KG1 (cell line): ENCODE measurements at places on chromosomes 12 and 14.

- DNase-seq: peak; percentile 58
Measured at GRCh38 chr14:60151715-60152114, 13.5 kb downstream of the DHRS7 start.

GRCh38 chr14:50262865-50263264 is 31.5 kb upstream of the SOS2 start:
- DNase-seq: no peak

- no peak for DNase-seq
Measured at GRCh38 chr12:103858953-103859601, 18.0 kb upstream of the NT5DC3 start.

- peak; percentile 88 for DNase-seq
Measured at GRCh38 chr14:31207287-31207754, 272 bp downstream of the HECTD1 start.

GRCh38 chr14:79150226-79150625 is 980.1 kb downstream of the NRXN3 start:
- DNase-seq: no peak

GRCh38 chr12:107402041-107403022 is 283.3 kb upstream of the PWP1 start:
- no peak for DNase-seq

DNA sequence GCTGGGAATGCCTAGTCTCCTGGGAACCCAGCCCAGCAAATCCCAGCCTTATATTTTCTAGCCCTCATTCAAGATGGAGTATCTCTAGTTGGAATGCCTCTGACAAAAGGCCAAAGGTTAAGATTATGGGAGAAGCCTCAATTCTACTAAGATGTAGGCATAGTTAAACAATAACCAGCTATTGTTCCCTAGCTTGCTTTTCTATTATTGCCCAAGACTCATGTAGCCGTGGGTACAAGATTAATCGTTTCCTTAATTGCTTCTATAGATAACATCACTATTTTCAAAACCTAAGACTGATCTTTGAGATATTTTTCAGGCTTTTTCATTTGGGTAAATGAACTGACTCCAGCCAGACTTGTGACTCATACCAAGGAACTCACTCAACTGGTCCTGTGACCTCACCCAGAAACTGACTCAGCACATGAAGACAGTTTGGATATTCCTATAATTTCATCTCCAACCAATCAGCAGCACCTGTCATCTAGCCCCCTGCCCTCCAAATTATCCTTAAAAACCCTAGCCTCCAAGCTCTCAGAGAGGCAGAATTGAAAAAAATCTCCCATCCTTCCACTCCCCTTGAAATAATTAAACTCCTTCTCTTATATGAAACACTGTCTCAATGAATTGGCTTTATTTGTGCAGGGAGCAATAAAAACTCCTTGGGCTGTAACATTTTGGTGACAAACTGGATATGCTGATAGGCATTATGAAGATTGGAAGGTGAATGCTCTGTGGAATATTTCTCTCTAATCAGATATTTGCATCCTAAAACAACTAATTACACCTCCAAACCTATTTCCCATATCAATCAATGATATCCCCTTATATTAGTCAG is 589.0 kb downstream of the C12orf50 start:
- DNase-seq: no peak

- DNase-seq: no peak
Measured at GRCh38 chr14:61519106-61519505, 176.2 kb upstream of the HIF1A start.

DNA sequence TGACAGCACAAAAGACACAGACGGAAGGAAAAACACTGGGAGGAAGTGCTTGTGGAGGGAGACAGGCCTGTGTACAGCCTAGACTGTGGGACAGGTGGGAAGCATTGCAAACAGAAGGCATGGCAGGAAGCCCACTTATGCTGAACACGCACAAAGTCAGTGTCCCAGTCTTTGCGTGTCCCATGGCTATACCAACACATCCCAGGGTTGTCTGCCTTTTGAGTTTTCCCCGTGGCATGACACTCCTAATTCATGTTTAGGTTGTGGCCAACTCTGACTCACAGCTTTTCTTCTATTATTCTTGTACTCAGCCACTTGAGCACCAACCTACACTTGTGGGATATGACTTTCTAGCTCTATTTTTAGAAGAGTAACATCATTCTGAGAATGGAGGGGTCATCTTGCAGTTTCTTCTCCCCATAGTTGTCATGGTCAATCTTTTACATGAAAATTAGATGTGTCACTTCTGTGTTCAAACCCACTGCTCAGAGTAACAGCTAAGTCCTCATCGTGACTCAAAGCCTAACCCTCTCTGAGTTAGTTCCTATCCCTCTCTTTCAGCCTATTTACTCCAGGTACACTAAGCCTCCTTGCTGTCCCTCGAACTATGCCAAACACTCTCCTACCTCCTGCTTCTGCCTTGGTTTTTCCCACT is 27.5 kb upstream of the JPH4 start:
- DNase-seq: no peak

- DNase-seq: no peak
Measured at GRCh38 chr12:26347300-26347699, 151.9 kb downstream of the SSPN start.

DNA sequence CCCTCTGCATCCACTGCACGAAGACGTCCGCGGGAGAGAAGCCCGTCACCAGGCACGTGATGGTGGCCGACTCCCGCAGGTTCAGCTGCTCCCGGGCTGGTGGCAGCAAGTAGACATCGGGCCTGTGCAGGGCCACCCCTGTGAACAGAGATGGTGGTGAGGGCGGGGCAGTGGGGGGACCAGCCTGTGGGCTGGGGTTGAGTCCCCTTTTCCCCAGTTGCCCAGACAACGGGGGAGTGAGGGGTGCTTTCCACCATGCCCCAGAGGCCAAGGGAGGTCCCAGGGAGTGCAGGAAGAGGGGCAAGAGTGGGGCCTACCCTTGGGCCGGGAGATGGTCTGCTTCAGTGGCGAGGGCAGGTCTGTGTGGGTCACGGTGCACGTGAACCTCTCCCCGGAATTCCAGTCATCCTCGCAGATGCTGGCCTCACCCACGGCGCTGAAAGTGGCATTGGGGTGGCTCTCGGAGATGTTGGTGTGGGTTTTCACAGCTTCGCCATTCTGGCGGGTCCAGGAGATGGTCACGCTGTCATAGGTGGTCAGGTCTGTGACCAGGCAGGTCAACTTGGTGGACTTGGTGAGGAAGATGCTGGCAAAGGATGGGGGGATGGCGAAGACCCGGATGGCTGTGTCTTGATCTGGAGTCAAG is 328.3 kb downstream of the TMEM121 start:
- DNase-seq: no peak

DNA sequence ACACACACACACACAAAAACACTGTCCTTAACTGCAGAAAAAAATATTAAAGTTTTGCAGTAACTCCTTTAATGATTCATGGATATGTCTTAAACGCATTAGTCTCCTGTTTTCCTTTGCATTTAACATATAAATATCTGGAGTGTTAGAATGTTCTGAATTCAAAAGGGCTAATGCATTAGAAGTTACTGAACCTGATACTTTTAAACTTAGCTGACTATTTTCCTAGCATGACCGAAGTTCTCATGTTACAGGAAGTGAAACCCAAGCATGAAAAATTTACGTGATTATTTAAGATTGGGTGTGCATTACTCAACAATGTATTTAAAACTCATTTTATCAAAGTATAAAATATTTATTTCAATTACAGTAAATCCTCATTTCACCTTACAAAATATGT is 791.2 kb downstream of the FLRT2 start:
- DNase-seq: no peak

DNA sequence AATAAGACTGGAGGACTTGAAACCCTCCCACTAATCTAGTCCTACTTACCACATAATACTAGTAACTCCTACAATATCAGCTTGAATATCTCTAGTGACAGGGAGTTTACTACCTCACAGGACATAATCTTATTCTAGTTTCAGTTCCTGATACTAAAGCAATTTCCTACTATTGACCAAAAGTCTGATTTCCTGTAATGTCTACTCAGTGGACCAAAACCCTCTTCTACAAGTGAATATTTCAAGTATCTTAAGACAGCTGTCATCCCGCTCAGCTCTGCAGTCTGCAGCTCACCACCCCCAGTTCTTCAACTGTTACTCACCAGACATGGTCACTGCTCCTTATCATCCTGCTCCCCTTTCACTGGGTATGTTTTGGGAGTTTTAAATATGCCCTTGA is 70.8 kb upstream of the TMCC3 start:
- DNase-seq: no peak

DNA sequence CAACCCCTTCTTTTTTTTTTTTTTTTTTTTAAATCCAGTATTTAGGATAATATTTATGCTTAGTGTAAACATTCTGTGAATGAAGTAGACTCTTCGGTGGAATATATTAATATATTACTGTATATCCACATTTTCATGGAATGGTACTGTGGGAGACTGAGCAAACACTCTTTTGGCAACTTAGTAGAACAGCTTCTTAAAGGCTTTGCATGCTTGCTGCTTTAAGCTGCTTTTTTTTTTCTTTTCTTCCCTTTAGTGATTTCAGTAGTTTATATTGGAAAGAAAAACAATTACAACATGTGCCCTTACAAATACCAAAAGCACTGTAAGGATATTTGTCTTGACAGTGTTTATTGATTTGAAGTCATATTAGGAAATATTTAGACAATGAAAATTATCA is 78.9 kb downstream of the AEBP2 start:
- DNase-seq: no peak

GRCh38 chr12:113762155-113762881 is 203.8 kb downstream of the RBM19 start:
- no peak for DNase-seq

DNA sequence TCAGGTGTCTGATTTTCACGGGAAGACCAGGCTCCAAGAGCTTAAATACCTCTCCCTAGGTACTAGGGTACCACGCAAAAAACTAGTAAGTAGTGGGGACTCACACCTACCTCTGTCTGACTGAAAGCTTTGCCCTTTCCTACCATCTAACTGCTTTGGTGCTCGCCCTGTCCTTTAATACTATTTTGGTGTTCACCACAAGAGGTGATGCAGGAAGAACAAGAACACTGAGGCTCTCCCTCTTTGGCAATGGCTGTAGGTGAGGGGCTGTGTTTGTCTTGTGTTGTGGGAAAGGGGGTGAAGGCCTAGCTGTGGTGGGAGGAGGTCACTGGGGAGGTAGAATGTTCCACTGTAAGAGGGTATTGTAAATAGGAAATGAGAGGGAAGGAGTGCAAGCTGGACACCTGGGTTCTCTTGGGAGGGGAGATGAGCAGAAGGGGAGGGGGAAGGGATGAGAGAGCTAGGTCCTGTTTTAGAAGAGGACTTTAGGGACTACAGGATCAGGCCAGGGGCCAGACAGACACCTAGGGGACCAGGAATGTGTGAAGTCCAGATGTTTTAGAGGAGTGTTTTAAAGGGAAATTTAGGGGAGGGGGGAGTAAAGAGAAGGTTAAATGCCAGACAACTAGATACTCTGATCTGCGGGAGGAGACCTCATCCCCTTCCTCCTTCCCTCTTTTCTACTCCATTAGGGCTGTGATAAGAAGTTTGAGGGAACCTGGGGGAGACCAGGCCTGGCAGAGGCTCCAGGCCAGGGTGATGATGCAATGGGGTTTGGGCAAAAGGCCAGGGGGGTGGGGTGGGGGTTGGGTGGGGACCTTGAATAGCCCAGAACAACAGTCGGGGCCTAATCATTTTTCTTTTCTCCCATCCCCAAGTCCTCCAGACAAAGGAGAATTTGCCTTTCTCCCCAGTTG is 2.1 kb downstream of the ITGA5 start:
- no peak for DNase-seq

DNA sequence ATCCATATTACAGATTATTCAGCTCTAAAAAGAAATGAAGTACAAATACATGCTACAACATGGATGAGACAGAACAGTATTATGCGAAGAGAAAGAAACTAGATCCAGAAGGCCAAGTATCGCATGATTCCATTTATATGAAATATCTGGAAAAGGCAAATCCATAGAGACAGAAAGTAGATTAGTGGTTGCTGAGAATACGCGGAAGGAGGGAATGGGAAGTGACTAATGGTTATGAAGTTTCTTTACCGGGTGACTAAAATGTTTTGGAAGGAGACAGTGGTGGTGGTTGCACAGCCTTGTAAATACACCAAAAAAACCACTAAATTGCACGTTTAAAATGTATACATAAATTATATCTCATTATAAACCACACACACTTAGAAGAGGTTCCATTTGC is 12.5 kb downstream of the PRDM4 start:
- no peak for DNase-seq

GRCh38 chr12:69888901-69889300 is 63.9 kb downstream of the MYRFL start:
- DNase-seq: no peak

- no peak for DNase-seq
Measured at GRCh38 chr12:132450418-132451171, 39.4 kb upstream of the FBRSL1 start.

DNA sequence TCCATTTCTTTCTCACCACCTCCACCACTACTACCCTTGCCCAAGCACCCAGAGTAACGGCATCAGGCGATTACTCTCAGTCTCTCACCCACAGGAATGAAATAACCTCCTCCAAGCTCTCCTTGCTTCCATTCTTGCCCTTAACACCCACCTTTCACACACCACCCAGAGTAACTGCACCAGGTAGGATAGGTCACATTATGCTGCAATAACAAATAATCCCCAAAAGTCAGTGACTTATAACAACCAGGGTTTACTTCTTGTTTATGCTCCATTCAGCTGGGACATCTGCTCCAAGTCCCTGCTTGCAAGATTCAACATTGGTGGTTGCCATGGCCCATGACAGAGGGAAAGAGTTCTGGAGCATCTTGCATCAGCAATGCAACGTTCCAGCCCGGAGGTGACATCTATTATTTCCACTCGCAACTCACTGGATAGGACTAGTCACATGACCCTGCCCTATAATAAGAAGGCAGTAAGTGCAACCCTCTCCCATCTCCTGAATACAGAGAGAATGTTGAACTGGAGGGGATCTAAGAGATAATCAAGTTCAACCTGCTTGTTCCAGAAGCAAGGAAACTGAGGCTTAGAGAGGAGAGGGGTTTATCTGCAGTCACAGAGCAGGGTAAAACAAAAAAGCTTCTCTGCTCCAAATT is 41.5 kb upstream of the FICD start:
- DNase-seq: no peak

GRCh38 chr14:76228138-76228537 is 76.4 kb downstream of the GPATCH2L start:
- DNase-seq: no peak

GRCh38 chr12:121005346-121005815 is 10.9 kb downstream of the C12orf43 start:
- no peak for DNase-seq

DNA sequence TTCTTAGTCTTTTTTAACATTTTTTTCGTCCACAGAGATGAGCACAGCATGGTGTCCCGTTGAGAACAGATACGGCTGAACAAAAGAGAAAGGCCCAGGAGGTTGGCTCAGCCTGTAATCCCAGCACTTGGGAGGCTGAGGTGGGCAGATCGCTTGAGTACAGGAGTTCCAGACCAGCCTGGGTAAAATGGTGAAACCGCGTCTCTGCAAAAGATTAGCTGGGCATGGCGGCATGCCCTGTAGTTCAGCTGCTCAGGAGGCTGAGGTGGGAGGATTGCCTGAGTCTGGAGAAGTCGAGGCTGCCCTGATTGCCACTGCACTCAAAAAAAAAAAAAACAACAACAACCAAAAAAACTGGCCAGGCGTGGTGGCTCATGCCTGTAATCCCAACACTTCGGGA is 5.9 kb upstream of the EP400 start:
- no peak for DNase-seq
